Testis (tissue), 5 donors: ENCODE measurements at places on chromosomes 3 and 15. TPM values are rescaled to one million over a fixed set of nuclear protein-coding genes. Genes with fewer than 3 reads are reported as not detected.

GRCh38 chr3:45640091-45640507, 45.5 kb downstream of the LIMD1 start:
- no peaks in the 10 kb centered on the region for H3K36me3 ChIP-seq
- no peak for DNase-seq

DNA sequence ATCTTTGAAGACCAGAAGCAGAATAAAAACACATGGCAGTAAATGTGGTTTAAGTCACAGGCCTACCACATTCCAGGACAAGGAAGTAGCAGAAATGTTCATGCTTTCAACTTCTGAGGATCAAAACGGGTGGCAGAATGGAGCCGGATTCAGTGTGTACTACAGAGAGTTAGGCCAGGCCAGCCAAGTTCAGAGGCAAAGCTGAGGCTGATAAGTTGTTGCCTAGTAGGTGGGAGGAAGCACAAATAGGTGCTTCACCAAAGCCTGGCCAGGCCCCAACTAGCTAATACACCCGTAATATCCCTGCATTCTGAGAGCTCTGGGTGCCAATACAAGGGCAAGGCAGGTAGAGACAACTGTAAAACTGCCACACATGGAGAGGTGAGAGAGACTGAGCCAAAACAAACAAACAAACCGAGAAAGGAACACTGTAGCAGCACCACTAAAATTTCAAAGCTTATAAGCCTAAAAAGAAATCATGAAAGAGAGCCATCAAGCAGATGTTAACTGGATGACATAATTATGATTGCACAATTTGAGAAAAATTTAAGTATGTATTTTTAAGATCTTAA, 156.4 kb upstream of the CBLB start:
- no peaks in the 10 kb centered on the region for H3K27me3 ChIP-seq
- no peaks in the 10 kb centered on the region for H3K4me1 ChIP-seq
- no peak overlapping the region for H3K4me3 ChIP-seq
- no peaks in the 10 kb centered on the region for H3K36me3 ChIP-seq

GRCh38 chr15:100783291-100783690, 96.3 kb upstream of the ALDH1A3 start:
- DNase-seq: peak; percentile 8
- no peaks in the 10 kb centered on the region for H3K36me3 ChIP-seq
- no peak overlapping the region for H3K4me3 ChIP-seq

GRCh38 chr3:13275376-13276005, 144.6 kb downstream of the NUP210 start:
- DNase-seq: no peak
- H3K4me3 ChIP-seq: no peak overlapping the region
- no peaks in the 10 kb centered on the region for H3K27me3 ChIP-seq
- peaks cover 19% of the 10 kb centered on the region for H3K4me1 ChIP-seq

DNA sequence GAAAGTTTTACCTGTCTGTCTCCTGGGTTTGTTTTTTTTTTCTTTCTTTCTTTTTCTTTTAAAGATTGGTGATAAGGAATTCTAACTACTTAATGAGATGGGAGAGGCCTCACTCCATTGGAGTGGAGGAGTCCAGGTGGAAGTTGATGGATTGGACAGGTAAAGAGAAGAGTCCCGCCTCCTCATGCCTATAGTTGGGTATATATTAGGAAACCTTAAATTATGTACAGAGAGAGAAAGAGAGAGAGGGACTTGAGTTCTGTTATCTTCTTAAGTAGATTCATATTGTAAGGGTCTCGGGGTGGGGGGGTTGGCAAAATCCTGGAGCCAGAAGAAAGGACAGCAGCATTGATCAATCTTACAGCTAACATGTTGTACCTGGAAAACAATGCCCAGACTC, 158.2 kb downstream of the TP63 start:
- H3K36me3 ChIP-seq: no peaks in the 10 kb centered on the region
- no peaks in the 10 kb centered on the region for H3K4me1 ChIP-seq
- no peaks in the 10 kb centered on the region for H3K27me3 ChIP-seq
- H3K27ac ChIP-seq: no peak overlapping the region
- no peak for DNase-seq

DNA sequence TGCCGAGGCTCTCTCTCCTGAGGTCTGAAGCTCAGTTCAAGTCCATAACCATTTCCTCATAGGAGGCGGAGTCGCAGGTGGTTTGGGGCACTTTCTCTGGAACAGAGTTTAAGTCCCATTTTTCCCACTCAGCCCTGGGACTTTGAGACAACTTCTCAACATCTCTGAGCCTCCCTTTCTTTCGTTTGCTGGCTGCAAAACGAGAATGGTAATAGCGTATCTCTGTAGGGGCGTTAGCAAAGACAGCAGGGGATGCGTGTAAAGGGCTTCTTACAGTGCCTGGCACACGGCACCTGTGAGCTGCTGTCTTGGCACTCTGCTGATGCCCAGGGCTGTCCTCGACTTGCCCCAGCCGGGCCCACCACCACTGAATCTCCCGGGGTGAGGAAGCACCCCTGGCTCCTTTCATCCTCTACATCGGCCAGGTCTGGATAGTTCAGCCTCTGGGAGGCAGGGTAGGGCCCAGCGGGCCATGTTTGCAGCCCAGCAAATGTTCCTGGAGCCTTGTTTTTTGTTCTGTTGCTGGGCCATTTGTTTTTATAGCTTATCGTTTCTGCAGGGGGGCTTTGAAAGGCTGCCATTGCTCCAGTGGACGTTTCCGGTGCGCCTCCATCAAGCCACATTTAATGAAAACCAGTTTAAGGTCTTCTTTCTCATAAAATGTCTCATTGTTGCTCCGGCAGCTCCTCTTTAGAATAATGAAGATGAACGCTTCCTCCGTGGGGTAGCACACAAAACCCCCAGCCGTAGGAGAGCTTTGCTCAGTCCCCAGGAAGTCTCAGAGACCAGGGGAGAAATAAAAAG, 60.0 kb upstream of the WNT5A start:
- H3K27ac ChIP-seq: no peak overlapping the region
- DNase-seq: no peak
- H3K4me1 ChIP-seq: no peaks in the 10 kb centered on the region
- H3K36me3 ChIP-seq: no peaks in the 10 kb centered on the region
- no peak overlapping the region for H3K4me3 ChIP-seq

GRCh38 chr3:159798951-159799350, 189.7 kb upstream of the IL12A start:
- H3K36me3 ChIP-seq: no peaks in the 10 kb centered on the region
- H3K4me3 ChIP-seq: no peak overlapping the region
- no peak overlapping the region for H3K27ac ChIP-seq
- no peak for DNase-seq
- H3K27me3 ChIP-seq: no peaks in the 10 kb centered on the region

The PPCDC gene
- total RNA-seq: 23.6 TPM

The ARPC4 gene
- 108 TPM for total RNA-seq

The NR1I2 gene
- total RNA-seq: 0.74 TPM
